ENCODE measurements at places on chromosomes 2 and 18.

GRCh38 chr2:204199357-204199756 lies 262.8 kb downstream of the ICOS start:
- DNase-seq = no peak

- DNase-seq = no peak
Observed at GRCh38 chr2:191176305-191176704, 25.5 kb upstream of the STAT4 start.

GRCh38 chr2:239401881-239402233 lies 1.0 kb upstream of the HDAC4 start:
- no peak for DNase-seq

DNA sequence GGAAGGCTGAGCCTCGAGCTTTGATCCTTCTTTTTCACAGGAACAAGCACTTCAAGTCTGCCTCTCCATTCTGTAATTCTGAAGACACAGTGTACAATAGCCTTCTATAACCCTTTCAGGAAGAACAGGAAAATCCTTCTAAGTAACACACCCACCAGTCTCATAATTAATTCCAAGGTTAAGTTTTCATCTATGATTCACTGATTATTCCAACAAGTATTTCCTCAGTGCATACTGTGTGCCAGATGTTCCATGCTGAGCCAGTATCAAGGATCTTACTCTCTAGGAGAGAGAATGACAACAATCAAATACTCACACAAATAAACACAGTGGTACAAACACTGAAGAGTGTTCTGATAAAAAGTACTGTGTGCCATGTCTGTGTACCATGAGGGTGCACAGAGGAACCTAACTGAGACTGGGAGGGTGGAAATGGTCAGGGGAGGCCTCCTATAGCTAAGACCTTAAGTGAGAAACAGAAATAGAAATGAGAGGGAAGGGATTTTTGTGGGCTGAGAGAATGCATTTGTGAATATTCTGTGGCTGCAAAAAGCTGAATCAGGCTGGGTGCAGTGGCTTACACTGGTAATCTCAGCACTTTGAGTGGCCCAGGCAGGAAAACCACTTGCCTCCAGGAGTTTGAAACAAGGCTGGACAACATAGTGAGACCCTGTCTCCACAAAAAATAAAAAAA lies 7.3 kb upstream of the MTLN start:
- DNase-seq = no peak

- no peak for DNase-seq
Observed at GRCh38 chr2:70904371-70905216, 31.1 kb upstream of the ATP6V1B1 start.

Data from hindlimb muscle (tissue), 1 donor.